Urinary bladder (tissue), 4 donors: ENCODE measurements at places on chromosomes 3 and 15. TPM values are rescaled to one million over a fixed set of nuclear protein-coding genes. Genes with fewer than 3 reads are reported as not detected.

DNA sequence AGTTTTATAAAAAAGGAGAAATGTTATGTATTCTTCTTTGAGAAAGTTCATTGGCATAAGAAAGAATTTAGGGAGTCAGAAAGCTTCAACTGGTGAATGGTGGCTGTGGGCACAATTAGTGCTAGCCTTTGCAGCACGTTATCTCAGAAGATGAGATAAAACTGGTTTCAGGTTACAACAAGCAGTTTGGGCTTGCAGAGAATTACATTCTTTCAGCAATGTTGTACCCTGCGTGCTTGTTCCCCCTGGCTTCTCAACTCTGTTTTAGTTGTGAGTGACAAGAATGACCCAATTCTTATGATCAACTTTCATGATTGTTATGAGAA is 31.6 kb upstream of the ACP3 start:
- no peak for DNase-seq

- no peak for DNase-seq
Observed at GRCh38 chr3:172814738-172815137, 64.2 kb downstream of the ECT2 start.

DNA sequence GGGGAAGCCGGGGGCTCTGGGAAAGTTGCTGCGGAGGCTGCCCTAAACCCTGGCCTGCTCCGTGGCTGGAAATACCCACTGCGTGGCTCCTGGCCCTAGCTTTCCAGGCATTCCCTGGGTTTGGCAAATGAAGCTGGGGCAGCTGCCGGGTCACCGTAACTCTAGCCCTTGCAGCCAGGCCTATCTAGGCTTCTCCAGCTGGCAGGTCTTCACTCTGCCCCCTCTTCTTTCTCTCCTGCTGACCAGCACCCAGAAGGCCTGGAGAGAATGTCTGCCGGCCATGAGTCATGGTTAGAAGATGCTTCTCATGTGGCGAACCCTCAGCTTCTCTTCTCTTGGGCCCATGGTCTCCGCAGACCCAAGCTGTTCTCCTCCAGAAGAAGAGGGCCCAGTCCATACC is 5.6 kb upstream of the DLL4 start:
- no peak for DNase-seq

GRCh38 chr15:85837011-85837433 is 42.3 kb upstream of the KLHL25 start:
- no peak for DNase-seq

DNA sequence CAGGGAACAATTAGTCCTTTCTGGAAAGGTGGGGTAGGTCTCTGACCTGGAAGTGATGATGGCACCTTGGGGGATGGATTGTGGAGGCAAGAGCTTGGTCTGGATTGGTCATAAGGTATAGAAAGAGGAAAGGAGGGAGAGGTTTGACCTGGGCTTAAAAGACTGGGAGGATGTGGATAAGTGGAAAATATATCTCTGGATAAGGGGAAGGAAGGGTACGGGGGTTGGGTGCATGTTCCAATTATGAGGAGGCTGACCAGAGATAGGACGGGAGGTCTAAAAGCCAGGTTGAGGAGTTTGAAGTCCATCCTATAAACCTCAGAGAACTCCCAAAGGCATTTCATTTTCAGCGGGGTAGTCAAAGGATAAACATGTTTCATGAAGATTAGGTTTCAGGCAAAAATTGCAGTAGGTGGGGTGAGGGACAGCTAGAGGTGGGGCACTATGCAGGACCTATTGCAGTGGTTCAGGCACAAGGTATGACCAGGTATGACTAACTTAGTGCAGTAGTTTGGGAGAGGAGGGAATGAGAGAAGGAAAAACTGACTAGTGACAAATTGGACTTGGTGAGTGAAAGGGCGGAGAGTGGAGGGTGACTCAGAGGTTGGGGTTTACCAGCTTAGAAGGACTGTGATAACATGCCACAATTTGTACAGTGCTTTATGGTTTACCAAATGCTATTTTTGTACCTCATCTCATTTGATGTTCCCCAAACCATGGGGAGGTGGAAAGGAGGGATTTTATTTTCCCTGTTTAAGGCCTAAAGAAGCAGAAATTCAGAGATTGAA is 10.7 kb downstream of the PDE8A start:
- no peak for DNase-seq

CHRD gene
- 11.5 TPM for polyA plus RNA-seq

KNG1 gene
- 0.37 TPM for polyA plus RNA-seq

ACAD11 gene
- polyA plus RNA-seq, result 10.2 TPM
